WERI-Rb-1 (cell line): ENCODE measurements at places on chromosomes 11 and 22.
A peak's percentile ranks its signal among the peaks of the same experiment; 100 is the strongest.

- no peak for DNase-seq
These were observed 16.9 kb upstream of the ANKK1 start for GRCh38 chr11:113370634-113371033.

DNA sequence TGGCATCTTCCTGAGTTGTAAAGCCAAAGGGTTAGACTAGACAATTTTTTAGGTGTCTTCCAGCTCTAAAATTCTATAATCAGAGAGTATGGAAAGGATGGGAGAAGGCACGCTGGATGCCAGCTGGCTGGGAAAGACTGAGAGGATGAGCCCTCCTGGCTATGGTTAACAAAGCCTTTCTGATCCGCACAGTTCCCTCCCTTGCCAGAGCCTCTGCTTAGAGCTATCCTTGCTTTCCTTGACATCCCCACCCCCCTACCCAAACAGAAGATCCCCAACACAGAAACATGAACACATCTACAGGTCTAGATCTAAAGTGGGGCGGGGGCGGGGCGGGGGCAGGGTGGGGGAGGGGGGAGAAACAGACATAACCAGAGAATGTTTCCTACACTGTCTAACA is 6.5 kb downstream of the TCF20 start:
- peak; percentile 38 for DNase-seq

- DNase-seq = no peak
These were observed 549.2 kb downstream of the MIAT start for GRCh38 chr22:27206374-27207133.

- no peak for DNase-seq
These were observed 98.0 kb upstream of the SOX6 start for GRCh38 chr11:16454289-16454863.

GRCh38 chr22:38314933-38315822 is 2.1 kb downstream of the CSNK1E start:
- DNase-seq = no peak

- no peak for DNase-seq
These were observed 62.2 kb downstream of the FAM181B start for GRCh38 chr11:82671451-82671850.

DNA sequence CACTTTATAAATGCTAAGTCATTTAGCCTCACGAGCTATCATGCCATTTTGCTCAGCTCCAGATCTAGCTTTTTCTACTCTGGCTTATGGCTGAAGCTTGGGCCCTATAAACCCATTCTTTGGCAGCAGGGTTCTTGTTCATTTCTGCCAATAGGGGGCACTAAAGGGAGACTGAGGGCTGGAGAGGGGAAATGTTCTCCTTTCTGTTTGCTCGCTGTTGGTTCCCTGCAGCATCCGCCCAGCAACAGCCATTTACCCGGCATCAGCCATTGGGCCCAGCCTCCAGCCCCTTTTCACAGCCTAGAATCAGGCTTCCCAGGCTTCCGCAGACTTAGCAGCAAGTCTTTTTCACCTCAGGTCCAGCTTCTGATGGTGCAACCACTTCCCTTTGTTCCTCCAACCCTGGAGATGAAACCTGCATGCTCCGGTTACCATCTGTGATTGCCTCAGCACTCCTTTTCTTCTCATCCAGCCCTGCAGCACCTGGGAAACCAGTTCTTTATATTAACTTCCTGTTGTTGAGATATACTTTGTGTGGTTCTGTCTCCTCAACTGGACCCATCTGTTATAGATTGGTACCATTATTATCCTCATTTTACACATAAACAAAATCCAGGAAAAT is 4.2 kb upstream of the ME3 start:
- DNase-seq = peak; percentile 57

GRCh38 chr11:126265811-126266210 is 2.9 kb downstream of the SRPRA start:
- no peak for DNase-seq

GRCh38 chr11:46050003-46050461 is 71.2 kb downstream of the PHF21A start:
- DNase-seq = no peak

- DNase-seq = no peak
These were observed 1394.3 kb downstream of the TBC1D22A start for GRCh38 chr22:48156603-48157355.

GRCh38 chr22:26064048-26064447 is 105.2 kb upstream of the SEZ6L start:
- DNase-seq = no peak

GRCh38 chr11:19393941-19394340 is 153.2 kb upstream of the E2F8 start:
- no peak for DNase-seq

DNA sequence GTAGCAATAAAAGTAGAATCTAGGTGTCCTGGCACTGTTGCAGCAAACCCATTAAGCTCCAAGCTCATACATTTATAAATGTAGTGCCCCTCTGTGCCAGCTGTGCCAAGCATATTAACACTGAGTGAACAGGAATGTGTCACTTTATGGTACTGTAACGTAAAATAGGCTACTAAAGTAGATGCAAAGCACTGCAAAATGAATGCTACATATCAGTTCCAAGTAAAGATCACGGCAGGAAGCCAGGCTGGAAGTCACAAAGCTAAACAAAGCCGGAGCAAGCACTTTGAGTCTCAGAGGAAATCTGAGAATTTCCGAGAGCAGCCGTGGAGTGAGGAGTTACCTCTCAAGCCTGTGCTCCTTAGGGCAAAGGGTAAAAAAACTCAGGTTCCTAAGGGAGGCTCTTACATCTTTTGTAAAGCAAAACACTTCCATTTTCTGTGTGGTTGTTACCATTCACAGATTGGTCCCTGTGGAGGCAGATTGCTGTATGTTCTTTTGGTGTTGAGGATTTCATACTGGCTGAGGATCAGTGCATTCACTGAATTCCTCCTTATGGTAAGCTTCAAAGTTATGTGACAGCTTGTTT is 85.7 kb downstream of the WNT11 start:
- no peak for DNase-seq

DNA sequence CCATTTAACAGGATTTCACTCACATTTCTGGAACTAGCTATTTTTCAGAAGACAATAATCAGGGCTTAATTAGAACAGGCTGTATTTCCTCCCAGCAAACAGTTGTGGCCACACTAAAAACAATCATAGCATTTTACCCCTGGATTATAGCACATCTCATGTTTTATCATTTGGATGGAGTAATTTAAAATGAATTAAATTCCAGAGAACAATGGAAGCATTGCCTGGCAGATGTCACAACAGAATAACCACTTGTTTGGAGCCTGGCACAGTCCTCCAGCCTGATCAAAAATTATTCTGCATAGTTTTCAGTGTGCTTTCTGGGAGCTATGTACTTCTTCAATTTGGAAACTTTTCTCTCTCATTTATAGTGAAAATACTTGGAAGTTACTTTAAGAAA is 9.2 kb downstream of the PRSS23 start:
- no peak for DNase-seq

GRCh38 chr11:23201936-23202522 is 341.8 kb upstream of the CCDC179 start:
- DNase-seq = no peak

- DNase-seq = no peak
These were observed 3.4 kb upstream of the SCGB2A2 start for GRCh38 chr11:62266558-62266957.

DNA sequence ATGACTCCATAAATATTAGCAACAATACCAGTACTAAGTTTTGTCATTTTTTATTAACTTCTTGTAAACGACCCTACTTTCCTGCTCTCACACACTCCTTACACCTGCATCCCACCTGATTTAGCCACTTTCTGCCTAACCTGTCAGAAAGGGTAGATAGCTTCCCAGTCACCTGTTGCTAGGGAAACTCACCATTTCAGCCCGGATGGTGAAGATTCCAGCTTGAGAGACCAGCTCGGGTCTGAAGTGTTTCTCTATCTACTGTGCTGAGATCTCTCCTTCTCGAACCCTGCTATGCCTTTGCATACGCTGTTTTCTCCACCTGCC is at the start of gene PARVG:
Gene PARVG, plus strand, starts transcription at position 220 of the 327 bp plus-strand sequence. CDS start 2,405 bp downstream, outside the sequence.
- DNase-seq = no peak

GRCh38 chr11:46249938-46250744 is 27.3 kb upstream of the CREB3L1 start:
- no peak for DNase-seq

DNA sequence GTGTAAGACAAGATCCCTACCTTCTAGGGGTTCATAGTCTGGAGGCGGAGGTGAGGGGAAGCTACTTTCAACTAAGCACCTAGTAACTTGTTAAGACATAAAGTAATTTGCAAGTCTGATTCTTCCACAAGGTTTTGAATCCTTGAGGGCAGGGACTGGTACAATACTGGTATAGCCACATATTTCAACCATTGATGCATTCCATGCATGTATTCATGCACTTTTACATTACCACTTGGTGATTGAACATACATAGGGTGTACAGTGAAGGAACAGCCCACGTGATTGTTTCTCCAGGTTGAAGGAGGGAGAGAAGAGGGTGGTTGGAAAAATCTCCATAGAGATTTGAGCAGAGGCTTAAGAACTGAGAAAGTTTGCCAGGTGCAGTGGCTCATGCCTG is 62.0 kb upstream of the PAX6 start:
- DNase-seq = no peak

GRCh38 chr11:100680070-100680469 is 7.0 kb upstream of the ARHGAP42 start:
- peak; percentile 45 for DNase-seq

DNA sequence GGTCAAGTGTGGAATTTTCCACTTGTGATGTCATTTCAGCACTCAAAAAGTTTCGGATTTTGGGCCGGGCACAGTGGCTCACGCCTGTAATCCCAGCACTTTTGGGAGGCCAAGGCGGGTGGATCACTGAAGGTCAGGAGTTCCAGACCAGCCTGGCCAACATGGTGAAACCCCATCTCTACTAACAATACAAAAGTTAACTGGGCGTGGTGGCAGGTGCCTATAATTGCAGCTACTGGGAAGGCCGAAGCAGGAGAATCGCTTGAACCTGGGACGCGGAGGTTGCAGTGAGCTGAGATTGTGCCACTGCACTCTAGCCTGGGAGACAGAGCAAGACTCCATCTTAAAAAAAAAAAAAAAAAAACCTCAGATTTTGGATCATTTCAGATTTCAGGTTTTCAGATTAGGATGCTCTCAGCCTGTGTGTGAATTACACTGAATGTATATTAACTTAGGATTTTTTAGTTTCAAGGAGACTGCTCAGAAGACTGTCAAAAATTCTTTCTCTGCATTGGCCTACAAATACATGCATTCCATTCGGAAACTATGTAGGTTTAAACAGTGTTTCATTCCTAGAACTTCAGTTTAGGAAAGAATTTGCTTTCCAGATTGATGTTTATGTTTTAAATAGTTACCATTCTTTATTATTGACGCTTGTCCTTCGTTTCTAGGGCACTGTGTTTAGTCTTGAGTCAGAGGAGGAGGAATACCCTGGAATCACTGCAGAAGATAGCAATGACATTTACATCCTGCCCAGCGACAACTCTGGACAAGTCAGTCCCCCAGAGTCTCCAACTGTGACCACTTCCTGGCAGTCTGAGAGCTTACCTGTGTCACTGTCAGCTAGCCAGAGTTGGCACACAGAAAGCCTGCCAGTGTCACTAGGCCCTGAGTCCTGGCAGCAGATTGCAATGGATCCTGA is 48.0 kb downstream of the BID start:
- DNase-seq = no peak

- DNase-seq = no peak
These were observed 10.1 kb downstream of the GTPBP1 start for GRCh38 chr22:38715852-38716251.

DNA sequence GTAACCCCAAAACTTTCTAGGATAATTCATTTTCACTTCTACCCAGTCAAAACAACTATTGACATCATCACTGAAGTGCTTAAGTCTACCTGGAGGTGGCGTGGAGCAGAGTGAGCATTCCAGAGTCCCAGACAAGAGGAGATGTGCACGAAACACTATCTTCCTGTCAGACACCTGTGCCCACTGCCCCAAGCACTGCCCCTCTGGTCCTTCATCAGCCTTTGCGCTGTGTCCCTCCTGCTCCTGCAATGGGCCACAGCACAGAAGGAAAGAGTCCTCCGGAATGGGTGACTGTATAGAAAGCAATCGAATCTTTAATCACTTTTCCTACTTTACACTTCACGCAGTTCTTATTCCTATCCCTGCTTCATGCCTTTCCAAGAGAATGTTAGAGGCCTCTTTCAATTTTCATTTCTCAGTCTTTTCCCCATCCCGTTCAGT is 512 bp upstream of the GRIA4 start:
- peak; percentile 49 for DNase-seq

DNA sequence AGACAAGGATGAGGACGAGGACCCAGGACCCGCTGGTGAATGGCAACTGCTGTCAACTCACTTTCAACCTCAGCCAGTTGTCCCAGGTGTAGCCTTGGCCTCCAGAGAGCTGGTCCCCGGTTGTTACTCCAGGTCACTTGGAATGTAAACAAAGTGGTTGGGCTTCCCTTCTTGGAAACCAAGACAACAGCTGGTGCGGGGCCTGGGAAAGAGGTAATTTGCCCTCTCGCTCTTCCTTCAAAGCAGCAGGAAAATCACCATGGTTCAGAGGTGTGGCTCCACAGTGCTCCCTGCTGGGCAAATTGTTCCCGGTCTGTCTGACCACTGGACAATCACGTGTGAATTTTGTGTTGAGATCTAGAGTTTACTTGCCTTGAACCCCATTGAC is 15.0 kb downstream of the SLC1A2 start:
- DNase-seq = peak; percentile 68

DNA sequence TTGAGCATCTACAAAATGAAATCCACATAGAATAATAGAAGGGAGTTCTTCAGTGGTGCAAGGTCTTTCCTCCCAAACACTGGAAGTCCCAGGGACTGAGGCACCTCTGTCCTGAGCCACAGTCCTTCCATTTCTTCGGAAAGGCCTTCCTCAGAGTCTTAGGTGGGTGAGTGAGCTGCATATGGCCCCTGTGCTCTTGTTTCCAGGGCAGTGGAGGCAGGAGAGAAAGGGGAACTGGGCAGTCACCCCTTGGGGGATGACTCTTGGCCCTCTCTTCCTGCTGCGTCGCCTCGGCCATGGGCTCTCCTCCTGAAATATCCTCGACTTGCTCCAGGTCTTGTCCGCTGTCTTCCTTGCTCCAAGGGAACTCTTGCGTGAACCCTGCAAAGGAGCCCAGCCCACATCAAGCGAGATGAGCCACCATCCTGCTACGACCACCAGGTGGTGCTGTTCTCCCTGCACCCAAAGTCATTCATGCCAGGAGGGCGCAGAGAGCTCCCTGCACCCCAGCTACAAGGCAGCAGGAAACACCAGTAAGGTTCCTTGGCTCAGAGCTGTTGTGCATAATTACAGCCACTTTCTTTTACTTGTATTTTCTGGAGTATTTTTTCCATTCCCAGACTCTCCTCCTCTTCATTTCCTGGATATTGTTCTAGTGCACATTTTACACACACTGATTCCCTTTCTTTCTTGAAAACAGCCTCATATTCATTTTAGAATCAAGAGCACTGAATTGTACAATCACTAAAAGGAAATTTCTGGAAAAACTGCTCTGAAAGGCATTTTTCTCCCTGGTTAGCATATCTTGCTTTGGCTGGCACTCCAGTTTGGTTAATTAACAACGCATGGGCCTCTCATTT is 397.8 kb downstream of the OPCML start:
- DNase-seq = peak; percentile 70
